ENCODE measurements at places on chromosomes 11 and 22.

GRCh38 chr11:129530154-129530895 is 154.7 kb downstream of the BARX2 start:
- no peak for DNase-seq

DNA sequence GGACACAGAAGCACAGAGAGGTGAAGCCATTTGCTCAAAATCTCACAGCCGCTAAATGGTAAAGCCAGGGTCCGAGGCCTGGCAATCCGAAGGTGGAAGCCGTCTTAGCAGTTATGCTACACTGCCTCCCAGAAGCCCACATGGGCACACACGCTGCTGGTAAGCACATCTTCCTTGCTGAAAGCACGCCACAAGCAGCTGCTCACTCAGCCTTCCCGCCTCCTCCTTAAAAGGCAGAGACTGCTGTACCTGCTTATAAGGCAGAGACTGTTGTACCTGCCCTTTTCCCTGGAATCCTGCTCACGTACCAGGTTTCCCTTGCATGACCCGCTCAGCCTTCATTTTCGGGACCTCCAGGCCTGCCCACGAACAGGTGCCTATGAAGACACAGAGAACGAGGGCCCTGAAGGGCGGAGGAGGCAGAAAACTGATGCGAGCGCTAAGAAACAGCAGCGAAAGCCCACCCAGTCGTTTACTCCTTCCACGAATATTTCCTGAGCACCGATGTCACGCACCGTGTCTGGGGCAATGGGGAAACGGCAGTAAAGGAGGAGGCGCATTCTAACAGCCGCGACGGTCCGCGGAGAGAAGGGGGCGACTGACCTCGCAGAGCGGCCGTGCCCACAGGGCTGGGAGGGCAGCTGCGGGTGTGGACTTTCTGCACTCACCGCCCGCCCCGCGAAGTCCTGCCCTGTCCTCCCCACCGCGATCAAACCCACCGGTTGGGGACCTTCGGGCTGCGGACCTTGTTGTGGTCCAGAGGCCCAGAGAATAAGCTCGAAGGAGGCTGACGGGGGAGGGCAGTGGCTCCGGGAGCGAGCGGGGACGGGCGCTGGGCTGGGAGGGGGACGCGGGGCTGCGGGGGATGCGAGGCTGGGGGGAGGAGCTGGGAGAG is 13.0 kb downstream of the SPATA19 start:
- no peak for DNase-seq

DNA sequence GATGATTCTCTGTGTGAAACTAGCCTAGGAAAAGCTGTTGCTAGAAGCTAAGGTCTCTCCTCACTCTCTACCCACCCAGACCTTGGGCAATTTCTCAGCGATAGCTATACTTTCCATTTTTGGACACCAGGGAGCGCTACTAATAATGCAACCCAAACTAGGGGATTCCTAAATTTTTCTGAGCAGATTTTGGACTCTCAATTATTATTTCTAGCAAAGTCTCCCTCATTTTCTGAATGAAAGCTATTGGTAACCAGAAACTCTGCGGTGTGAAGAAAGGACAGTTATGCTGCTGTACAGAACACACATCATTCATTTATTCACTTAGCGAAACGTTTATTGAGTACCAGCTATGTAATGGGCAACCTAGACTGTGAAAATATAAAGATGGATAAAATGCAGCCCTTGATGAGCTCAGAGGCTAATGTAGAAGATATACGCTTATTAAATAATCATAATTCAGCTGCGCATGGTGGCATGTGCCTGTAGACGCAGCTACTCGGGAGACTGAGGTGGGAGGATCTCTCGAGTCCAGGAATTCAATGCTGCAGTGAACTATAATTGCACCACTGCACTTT is 6.1 kb upstream of the STIM1 start:
- peak; percentile 31 for DNase-seq

DNA sequence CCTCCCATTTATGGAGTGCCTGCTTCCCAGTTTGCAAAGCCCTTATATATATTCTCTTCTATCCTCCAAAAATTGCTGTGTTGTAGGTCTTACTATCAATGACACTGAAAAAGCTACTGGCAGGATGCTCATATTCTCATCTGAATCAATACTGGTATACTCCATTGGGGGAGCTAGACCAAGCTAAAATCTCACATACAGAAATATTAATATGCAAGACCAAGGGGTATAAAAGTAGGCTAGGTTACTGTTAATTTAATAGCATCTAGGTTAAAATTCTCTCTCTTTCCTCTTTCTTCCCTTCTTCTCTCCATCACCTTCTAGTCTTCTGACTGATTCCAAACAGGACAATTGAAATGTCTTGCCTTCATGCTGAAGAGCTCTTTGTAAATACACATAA is 17.1 kb upstream of the BDNF start:
- no peak for DNase-seq

- DNase-seq, result peak; percentile 86
Observed at GRCh38 chr11:96045622-96046456, 121.9 kb upstream of the MTMR2 start.

- no peak for DNase-seq
Observed at GRCh38 chr11:21631991-21632390, 560.9 kb upstream of the ANO5 start.

DNA sequence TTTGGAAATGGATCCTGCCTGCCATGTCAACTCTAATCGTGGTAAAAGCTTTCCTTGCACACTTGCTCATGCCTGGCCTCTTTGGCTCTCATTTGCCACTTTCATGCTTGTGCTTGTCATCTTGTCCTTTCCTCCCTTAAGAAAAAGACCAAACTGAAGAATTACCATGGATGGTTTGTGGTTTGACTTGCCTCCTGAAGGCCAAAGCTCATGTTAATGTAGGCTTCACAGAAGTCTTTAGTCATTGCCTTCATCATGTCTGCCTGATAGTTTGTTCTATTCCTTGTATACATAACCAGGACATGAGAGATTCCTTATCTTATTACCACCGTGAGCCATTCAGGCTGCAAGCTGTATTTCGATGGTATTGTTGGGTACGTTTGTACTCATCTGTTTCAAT is 17.3 kb downstream of the TEAD1 start:
- no peak for DNase-seq

DNA sequence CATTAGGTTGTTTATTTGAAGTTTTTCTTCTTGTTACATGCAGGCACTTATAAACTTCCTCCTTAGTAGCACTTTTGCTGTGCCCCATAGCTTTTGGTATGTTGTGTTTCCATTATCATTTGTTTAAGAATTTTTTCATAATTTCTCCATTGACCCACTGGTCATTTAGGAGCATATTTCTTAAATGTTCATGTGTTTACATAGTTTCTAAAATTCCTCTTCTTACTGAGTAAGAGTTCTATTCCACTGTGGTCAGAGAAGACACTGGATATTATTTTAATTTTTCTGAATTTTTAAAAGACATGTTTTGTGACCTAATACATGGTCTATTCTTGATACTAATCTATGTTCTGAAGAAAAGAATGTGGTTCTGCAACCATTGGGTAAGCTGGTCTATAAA is 333.0 kb downstream of the DDX10 start:
- no peak for DNase-seq

GRCh38 chr22:44891791-44892190 is 118.0 kb downstream of the PHF21B start:
- DNase-seq, result no peak

- no peak for DNase-seq
Observed at GRCh38 chr11:120747850-120748814, 236.6 kb downstream of the GRIK4 start.

DNA sequence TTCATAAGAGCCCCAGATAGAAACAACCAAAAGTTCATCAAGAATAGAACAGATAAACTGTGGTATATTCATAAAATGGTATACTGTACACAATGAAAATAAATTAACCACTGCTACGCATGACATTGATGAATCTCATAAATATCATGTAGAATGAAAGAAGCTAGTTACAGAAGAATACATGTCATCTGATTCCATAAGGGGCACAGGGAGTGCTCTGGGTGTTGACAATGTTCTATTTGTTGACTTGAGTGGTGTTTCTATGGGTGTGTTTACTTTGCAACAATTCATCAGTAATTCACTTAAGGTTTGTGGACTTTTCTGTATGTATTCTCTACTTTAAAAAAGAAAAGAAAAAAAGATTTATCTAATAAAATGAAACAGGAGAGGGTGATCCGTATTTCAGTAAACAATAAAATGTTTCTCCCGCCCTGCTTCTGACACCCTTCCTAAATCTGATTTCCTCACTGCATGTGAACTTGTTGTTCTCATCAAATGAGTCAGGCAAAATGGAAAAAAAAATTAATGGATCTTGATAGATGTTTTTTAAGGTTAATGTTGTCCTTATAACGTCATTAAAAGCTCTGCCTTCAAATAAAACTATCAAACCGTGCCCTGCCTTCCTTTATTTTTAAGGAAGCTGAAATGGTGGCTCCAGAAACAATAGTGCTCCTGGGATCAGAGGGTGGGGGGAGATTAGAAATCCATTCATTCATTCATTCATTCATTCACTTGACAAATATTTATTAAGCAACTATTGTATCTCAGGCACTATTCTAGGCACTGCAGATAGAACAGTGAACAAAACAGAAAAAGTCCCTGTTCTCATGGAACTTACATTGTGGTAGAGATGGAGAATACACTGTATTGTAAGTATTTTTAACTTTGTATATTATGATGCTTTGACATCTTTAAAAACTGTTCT is 77.2 kb upstream of the CD44 start:
- no peak for DNase-seq

DNA sequence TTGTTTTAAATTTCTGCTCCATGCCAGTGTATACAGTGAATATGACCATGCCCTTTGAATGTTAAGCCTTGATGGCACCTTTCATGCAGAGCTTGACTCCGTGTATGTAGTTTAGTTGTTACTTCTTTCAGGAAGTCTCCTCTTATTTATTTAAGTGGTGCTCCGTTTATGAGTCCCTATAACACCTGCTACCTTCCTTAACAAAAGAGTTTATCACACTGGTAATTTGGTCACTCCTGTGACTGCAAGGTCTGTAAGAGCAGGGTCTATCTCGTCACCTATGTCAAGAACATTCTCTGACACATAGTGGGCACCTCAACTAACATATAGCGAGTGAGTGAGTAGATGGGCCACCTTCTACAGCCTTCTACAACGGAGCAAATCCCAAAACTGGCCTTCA is 152.5 kb downstream of the CCDC34 start:
- DNase-seq, result no peak

DNA sequence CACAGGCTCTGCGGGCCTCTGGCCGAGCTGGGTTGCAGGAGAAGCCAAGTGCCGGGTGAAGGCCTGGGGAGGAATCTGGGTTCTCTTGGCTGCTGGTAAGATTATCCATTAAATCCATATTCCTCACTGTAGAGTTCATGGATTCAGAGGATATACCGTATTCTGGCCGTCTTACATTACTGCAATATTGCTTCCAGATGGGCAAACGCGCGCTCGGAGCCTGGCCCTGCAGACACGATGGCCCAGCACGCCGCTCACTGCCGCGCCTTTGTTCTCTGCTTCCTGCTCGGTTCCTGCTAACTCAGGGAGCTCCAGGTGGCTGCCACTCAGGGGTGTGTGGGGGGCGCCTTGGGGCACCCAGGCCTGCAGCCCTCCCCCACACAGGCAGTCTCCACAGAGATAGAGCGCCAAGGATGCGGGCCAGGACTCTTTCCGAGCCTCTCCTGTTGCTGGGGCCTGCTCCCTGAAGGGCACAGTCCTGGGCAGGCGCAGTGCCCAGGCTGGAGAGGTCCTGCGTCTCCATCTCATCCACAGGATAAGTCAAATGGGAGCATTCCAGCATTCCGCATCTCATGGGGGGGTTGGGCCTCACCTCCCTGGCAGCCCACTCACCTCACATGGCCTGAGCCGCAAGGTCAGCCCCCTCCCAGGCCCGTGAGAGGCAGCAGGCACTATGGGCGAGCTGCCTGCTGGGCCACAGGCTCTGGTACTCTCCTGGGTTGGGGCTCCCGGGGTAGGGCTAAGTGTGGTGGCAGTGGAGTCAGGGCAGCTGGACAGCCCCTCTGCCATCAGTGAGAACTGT is 14.1 kb upstream of the KCNQ1OT1 start:
- DNase-seq, result peak; percentile 83

GRCh38 chr11:36070213-36070953 is 126.5 kb downstream of the LDLRAD3 start:
- no peak for DNase-seq

DNA sequence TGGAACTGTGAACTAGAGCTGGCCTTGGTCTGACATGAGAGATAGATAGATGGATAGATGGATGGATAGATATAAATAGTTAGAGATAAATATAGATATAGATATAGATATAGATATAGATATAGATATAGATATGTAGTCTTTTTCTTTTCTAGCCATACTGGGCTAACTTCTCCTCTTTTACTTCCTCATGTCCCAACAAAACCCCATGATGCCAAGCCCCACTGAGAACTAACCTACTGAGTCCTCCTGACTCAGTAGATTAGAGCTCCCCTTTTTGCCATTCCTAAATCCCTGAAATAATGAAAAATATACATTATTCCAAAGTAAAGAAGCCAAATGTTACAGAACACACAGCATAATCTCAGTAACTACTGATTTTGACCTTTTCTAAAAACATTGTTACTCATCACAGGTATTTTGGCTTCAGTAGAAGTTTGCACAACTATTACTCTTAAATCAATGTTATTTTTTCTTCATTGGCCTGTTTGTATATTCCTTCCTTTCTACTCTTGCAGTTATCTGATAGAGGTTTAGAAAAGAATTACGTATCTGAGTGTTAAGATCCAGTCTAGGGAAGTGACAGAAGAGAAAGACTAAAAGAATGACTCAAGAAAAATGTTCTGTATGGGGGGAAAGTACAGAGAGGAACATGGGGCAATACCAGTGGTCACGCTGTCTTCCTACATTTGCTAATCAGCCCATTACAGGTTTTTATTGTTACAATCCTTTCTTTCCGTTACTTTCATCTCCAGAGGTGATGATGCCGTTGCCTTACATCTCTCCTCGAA is 6.0 kb upstream of the OR10D3 start:
- no peak for DNase-seq

DNA sequence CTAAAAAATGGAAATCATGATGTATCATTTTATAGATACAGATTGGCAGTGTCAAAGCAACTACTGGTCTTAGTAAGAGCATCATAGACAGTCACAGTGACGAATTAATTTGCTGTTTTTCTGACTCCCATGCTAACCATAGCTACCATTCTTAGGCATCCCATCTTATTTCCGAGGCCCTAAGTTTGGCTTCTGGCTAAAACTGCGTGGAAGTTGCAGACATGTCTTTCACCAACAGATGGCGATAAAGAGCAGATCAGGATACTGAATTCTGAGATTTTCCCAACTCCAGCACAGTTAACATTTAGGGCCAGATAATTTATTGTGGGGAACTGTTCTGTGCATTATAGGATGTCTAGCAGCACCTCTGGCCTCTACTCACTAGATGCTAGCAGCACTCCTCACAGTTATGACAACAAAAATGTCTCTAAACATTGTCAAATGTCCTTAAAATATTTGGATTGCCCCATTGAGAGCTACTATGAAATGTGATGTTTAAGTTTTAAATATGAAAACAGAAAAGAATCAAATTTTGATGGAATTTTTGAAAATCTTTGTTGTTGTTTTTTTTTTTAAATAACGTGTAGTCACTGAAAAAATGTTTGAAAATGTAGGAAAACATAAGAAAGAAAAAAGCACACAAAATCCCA is 16.3 kb downstream of the OR2AG2 start:
- DNase-seq, result peak; percentile 22

- no peak for DNase-seq
Observed at GRCh38 chr11:120703358-120704152, 192.0 kb downstream of the GRIK4 start.

Measured in right hindlimb (tissue), 1 donor.